ENCODE measurements at places on chromosomes 4 and X.

- no peak for DNase-seq
These were observed 121.8 kb downstream of the SPCS3 start for GRCh38 chr4:176441594-176441993.

DNA sequence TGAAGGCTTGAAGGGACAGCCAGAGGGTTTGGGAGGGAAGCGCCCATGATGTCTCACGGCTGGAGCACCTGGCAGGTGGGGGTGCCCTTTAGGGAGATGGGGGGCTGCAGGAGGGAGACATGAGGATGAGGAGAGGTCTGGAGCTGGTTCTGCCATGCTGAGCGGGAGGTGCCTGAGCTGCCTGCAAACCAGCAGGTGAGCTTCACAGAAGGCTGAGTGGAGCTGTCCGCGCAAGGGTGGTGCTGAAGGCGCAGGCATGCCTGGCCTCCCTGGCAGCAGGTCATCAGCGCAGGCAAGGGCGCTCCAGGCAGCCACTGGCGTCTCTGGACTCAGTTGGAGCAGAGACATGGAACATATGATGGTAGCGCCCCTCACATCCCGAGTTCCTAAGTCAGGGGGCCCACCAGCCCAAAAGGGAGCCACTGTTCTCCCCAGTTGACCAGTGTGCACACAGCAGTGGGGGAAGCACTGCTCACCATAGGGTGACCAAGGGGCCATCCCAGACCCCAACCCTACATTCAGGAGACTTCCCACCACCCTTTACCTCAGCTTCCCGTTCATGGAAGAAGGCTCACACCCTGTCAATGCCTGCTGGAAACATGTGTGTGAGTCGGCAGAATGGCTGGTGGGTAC lies 25.8 kb downstream of the ADRA2C start:
- peak; percentile 24 for DNase-seq

- no peak for DNase-seq
These were observed 106.8 kb upstream of the CBLL2 start for GRCh38 chrX:22165732-22166457.

GRCh38 chr4:18961879-18962278 lies 940.3 kb upstream of the LCORL start:
- DNase-seq: no peak

- DNase-seq: no peak
These were observed 14.5 kb downstream of the MAGEA9B start for GRCh38 chrX:149572743-149573142.

DNA sequence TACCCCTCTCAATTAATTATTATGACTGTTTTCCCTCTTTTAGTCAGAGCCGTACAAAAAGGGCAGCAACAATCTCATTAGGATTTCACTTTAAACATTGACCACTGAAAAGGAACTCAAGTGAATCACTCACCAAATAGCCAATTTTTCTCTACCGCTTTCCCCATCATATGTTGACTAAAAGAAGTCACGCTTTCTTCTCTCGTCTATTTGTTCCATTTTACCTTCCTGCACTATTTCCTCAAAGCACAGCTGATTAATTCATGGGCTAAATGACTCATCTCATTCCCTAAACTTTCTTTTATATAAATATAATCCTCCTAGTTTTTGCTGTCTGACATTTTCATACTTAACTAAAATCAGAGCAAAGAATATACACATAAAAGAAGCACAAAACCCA lies 8.2 kb downstream of the MID1 start:
- DNase-seq: no peak

DNA sequence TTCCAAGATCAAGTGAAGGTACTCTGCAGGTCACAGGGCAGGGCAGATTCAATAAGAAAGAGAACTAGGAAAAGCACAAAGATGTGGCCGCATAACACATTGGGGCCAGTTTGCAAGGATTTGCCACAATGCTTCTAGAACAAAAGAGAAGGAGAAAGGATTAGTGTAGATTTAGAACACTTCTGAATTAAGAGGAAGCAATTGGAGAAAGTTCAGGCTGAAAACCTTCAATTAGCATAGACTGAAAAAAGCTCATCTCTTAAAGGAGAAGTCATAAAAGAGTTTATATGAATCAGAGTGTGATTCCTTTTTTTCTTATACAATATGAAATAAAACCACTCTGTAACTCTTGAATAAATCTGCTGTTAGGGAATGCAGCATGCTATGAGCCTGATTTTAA lies 215.6 kb upstream of the FAT1 start:
- no peak for DNase-seq

DNA sequence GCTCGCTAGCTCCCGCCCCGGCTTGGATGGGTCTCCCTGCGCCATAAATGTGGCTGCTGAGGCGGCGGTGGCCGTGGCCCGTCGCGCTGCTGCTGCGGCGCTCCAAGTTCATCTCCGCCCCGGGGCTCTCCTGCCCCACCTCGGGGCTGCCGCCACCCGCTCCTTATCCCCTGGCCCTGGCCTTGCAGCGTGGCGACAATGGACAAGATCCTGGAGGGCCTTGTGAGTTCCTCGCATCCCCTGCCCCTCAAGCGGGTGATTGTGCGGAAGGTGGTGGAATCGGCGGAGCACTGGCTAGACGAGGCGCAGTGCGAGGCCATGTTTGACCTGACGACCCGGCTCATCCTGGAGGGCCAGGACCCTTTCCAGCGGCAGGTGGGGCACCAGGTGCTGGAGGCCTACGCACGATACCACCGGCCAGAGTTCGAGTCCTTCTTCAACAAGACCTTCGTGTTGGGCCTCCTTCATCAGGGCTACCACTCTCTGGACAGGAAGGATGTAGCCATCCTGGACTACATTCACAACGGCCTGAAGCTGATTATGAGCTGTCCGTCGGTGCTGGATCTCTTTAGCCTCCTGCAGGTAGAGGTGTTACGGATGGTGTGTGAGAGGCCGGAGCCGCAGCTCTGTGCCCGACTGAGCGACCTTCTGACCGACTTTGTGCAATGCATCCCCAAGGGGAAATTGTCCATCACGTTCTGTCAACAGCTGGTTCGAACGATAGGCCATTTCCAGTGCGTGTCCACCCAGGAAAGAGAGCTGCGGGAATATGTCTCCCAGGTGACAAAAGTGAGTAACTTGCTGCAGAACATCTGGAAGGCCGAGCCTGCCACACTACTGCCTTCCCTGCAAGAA lies 763 bp downstream of the USP38 start:
- DNase-seq: peak; percentile 29

DNA sequence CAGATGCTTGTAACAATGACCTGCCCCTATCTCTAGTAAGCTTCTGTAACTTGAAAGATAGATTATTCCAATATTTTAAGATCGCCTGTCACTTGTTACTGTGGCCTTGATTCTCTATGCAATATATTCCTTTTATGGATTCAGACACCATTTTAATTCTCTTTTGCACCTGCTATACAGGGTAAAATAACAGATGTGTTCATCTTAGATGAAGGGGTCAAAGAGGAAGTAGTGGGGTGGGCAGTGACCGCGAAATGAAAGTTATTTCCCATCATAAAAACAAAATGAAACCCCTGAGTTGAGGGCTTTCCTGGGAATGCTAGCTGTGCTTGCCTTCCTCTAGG lies 175.9 kb downstream of the TSPAN5 start:
- DNase-seq: no peak

- no peak for DNase-seq
These were observed 5.4 kb downstream of the CACNA1F start for GRCh38 chrX:49227726-49228125.

- DNase-seq: no peak
These were observed 2.3 kb upstream of the SOWAHD start for GRCh38 chrX:119755981-119756533.

- DNase-seq: peak; percentile 68
These were observed 40.5 kb upstream of the BMP3 start for GRCh38 chr4:80989921-80990544.

GRCh38 chr4:177487977-177488376 lies 45.7 kb upstream of the AGA start:
- no peak for DNase-seq

GRCh38 chr4:3773552-3774001 lies 7.4 kb downstream of the ADRA2C start:
- DNase-seq: no peak

- DNase-seq: no peak
These were observed 82.8 kb upstream of the LIMCH1 start for GRCh38 chr4:41455206-41455605.

- no peak for DNase-seq
These were observed 48.9 kb downstream of the SLC34A2 start for GRCh38 chr4:25704516-25704915.

DNA sequence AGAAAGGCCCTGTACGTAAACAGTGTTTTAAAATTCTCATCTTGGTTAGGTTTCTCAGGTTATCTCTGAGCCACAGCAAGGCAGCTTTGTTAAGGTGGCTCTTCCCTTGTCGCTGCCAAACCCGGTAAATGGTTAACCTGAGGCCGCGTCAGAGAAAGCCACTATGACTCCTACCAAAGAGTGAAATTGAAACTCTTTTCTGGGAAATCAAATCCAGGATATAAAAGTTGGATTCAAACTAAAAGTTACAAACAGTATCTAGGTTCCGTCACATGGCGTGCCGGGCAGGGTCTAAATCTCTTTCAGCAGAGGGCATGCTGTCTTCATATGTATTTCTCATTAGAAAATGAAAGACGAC lies 433 bp downstream of the MMAA start:
- peak; percentile 79 for DNase-seq

- DNase-seq: no peak
These were observed 107.3 kb downstream of the PSAPL1 start for GRCh38 chr4:7327341-7327885.
